ENCODE measurements at places on chromosomes 5 and 9. TPM values are rescaled to one million over a fixed set of nuclear protein-coding genes. Genes with fewer than 3 reads are reported as not detected.

Gene ARAP3
- total RNA-seq: 0.21 TPM

Gene SCGB3A2
- total RNA-seq: not detected

Gene TMEM252
- 0.26 TPM for total RNA-seq

Gene SLC35D2
- total RNA-seq: 25.2 TPM

Gene DOLPP1
- total RNA-seq: 45.4 TPM

Gene LAMC3
- not detected for total RNA-seq

Gene SARDH
- 2.7 TPM for total RNA-seq

Gene RPS23
- 1,675 TPM for total RNA-seq
